ENCODE measurements at places on chromosomes 5 and 9. TPM values are rescaled to one million over a fixed set of nuclear protein-coding genes. Genes with fewer than 3 reads are reported as not detected.

GRCh38 chr5:114419959-114420358 lies 58.1 kb downstream of the KCNN2 start:
- H3K27me3 ChIP-seq, result no peaks in the 10 kb centered on the region
- H3K4me3 ChIP-seq, result no peak overlapping the region
- DNase-seq, result no peak
- H3K4me1 ChIP-seq, result no peaks in the 10 kb centered on the region

DNA sequence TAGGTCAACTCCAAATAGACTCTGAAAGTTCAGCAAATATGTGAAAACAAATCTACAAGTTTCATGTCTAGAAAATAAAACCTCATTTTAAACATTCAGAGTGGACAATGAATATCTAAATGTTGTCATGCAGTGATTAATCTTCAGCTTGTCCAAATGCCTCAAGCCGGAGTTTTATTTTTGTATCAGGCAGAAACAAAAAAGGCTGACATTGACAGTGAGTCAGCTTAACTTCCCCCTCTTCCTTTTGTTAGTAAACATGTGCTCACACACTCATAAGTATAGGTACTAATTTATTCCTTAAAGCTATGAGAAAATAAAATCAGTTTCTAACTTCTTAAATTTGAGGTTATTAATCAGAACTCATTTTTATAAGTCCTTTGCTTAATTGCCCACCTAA lies 467.9 kb upstream of the DAB2 start:
- no peak overlapping the region for H3K27ac ChIP-seq
- no peak overlapping the region for H3K4me3 ChIP-seq
- no peaks in the 10 kb centered on the region for H3K36me3 ChIP-seq
- no peak for DNase-seq
- no peaks in the 10 kb centered on the region for H3K4me1 ChIP-seq

- H3K4me3 ChIP-seq, result no peak overlapping the region
- no peaks in the 10 kb centered on the region for H3K4me1 ChIP-seq
- no peaks in the 10 kb centered on the region for H3K36me3 ChIP-seq
- no peak for DNase-seq
Observed at GRCh38 chr9:76294301-76294700, 99.9 kb downstream of the RFK start.

GRCh38 chr5:142680605-142681259 lies 5.2 kb downstream of the FGF1 start:
- H3K4me3 ChIP-seq, result no peak overlapping the region
- H3K27me3 ChIP-seq, result no peaks in the 10 kb centered on the region
- no peak for DNase-seq
- H3K36me3 ChIP-seq, result no peaks in the 10 kb centered on the region
- H3K4me1 ChIP-seq, result no peaks in the 10 kb centered on the region
- no peak overlapping the region for H3K27ac ChIP-seq

Gene ANGPTL2
- not detected for total RNA-seq

Gene LCN10
- 3.2 TPM for total RNA-seq

Gene C9orf40
- 1.8 TPM for total RNA-seq

All from naive thymus-derived CD4-positive, alpha-beta T cell (primary cell).